Kidney capillary endothelial cell (primary cell): ENCODE measurements at places on chromosomes 1 and 21.

GRCh38 chr1:4121834-4122512 lies 221.9 kb upstream of the C1orf174 start:
- DNase-seq, result no peak

DNA sequence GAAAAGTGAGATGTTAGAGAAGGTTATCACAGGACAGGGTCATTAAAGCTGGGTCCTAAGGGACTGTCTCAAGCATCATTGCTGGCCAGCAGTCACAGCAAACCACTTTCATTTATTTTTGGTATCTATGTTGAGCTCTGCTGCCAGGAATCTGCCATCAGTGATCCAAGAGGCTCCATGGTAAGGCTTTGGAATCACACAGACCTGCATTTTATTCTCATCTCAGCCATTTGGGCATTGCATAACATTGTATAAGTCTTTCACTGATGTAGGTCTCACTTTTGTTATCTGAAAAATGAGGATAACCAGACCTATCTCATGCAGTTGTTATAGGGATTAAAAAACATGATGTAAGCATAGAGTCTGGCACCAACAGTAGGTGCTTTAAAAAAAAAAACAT lies 77.5 kb downstream of the OMA1 start:
- DNase-seq, result no peak

DNA sequence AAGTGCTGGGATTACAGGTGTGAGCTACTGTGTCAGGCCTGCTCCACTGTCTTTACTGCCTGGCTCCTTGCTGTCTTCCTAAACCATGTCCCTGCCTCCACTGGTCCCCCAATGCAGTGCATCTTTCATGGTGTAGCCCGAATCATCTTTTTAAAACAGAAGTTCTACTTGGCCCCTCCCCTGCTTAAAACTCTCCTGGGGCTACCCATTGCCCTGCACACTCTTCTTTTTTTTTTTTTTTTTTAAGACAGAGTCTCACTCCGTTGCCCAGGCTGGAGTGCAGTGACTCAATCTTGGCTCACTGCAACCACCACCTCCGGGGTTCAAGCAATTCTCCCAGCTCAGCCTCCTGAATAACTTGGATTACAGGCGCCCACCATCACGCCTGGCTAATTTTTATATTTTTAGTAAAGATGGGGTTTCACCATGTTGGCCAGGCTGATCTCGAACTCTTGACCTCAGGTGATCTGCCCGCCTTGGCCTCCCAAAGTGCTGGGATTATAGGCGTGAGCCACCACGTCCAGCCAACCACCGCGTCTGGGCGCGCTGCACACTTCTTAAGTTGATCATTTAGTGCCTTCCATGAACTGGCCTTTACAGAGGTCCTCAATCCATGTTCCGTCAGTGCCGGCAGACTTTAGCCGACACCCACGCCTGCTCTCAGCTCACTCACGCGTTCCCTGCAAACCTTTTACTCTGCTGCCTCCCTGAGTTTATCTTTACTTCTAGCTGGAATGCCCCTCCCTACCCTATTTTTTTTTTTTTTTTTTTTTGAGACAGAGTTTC lies 2.4 kb downstream of the FCN3 start:
- DNase-seq, result no peak

- no peak for DNase-seq
Measured at GRCh38 chr1:78184460-78185072, 138.8 kb downstream of the GIPC2 start.

- DNase-seq, result peak; percentile 30
Measured at GRCh38 chr1:183842795-183843144, 37.9 kb downstream of the RGL1 start.

- no peak for DNase-seq
Measured at GRCh38 chr1:113983391-113983790, 4.1 kb downstream of the OLFML3 start.

DNA sequence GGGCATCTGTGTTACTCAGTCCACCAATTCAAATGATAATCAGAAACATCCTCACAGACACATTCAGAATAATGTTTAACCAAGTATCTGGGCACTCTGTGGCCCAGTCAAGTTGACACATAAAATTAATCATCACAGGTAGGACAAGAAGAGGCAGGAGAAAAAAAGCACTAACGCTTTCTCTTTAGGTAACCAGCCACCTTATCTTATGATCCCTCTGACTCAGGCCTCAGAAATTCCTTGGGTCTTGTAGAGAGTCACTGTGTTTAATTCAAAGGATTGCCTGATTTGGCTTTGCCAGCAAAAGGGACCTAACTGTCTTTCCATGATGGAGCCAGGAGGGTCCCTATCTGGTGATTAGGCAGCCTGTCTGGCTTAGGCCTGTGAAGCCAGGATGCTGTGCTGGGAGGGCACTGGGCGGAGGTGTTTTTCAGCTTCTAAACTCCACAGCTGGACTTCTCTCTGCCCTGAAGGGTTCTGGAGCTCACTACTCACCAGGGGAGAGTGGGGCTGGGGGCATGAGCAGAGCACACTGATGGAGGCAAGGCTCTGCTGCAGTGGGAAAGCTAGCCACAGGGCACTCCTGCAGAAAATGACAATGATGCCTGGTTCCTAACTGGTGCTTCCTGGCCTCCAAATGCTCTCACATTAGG lies 36.4 kb upstream of the STUM start:
- no peak for DNase-seq

- no peak for DNase-seq
Measured at GRCh38 chr1:200180821-200181220, 153.3 kb downstream of the NR5A2 start.

DNA sequence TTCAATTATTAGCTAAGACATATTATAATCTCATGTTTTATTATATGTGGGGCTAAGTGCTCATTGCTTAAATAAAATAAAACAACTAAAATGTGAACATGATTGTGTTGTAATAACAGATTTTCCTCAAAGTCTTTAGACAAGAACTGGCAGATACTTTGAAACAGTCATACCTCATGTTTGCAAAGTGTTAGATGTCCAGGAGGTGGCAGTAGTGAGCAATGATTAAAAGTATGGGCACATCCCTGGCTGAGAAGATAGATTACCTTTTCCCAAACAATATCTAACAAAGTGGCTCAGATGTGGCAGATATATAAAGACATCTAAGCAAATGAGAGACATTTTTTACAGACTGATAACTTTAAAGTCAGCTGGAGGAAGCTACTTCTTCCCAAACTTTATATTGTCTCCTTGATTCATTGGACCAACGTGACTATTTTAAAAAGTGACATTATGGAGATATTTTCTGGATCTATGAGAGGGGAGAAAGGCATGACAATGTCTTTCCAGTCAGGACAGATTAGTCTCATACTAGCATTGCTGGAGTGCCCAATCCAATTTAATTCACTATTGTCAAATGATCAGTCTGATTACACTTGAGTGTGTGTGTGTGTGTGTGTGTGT lies 269.8 kb downstream of the S1PR1 start:
- peak; percentile 56 for DNase-seq

GRCh38 chr1:28278763-28279162 lies 19.4 kb downstream of the SESN2 start:
- DNase-seq, result no peak

DNA sequence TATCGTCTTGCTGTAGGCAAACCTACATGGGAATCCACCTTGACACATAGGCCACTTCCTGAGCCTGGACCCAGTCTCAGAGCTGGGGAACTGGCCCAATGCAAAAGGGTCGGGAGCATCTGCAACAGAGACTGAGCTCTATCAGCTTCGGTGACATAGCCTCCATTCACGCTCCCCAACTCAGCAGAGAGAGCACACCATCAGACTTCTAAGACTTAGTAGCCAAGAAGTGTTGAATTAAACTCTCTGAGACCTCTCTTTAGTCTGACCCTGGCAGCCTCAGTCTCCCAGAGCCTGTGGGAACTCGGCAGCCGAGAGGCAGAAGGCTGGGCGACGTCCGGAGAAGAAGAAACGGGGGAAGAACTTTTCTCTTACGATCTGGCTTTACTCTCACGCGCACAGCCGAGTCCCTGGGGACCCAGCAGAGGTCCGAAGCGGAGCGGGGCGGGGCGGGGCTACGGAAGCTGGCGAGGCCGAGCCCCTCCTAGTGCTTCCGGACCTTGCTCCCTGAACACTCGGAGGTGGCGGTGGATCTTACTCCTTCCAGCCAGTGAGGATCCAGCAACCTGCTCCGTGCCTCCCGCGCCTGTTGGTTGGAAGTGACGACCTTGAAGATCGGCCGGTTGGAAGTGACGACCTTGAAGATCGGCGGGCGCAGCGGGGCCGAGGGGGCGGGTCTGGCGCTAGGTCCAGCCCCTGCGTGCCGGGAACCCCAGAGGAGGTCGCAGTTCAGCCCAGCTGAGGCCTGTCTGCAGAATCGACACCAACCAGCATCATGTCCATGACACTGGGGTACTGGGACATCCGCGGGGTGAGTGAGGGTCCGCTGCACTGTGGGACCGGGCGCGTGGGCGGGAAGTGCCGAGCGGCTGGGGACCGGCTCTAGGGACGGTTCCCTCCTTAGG lies at the start of gene GSTM4:
TSS of gene GSTM4 (plus strand) at position 485 of the 905 bp plus-strand sequence. CDS start at position 776, 291 bp downstream.
- DNase-seq, result peak; percentile 44

GRCh38 chr1:36450270-36450918 lies at the start of gene OSCP1:
Gene OSCP1 (minus strand): TSS chr1:36450451. CDS start chr1:36450369, 82 bp downstream.
- peak; percentile 97 for DNase-seq

DNA sequence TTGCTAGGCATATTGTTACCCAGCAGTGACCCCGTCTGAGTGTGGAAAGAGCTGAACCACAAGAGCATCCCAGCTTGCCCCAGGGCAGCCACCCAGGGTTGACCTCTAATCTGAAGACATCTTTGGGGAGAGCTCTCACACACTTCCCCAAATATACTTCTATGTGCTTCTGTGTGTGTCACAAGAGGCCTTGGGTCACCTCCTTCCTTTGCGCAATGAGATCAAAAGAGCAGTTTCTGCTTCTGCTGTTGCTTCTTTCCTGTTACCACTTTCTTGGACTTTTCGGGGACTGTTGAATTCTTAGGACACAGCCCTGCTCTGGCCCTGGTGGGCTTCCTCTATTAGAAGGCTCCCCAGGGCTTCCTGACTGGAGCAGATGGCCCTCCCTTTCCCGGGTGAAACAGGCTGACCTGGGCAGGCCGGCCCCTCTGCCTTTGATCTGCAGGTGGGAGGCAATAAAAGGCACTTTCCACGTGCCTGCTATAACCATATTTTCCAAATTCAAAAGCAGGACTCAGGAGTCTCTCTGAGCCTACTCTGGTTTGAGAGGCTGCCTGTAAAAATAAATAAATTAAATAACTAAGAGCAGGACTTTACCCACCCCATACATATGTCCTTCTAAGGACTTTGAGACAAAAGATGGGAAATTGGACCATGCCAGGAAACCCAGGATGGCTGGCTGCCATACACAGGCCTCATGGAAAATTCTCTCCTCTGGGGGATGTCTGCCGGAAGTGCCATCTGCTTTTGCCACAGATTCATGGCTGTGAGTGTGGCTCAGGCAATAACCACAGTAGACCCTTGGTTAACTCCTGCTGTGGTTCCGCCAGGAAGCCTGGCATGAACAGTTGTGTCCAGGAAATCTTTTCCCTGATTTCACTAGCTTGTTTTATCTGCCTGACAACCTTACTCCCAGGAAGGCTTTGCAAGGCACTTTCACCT lies 28.3 kb upstream of the RCSD1 start:
- no peak for DNase-seq

- DNase-seq, result no peak
Measured at GRCh38 chr1:195717651-195718050, 890.6 kb downstream of the KCNT2 start.

DNA sequence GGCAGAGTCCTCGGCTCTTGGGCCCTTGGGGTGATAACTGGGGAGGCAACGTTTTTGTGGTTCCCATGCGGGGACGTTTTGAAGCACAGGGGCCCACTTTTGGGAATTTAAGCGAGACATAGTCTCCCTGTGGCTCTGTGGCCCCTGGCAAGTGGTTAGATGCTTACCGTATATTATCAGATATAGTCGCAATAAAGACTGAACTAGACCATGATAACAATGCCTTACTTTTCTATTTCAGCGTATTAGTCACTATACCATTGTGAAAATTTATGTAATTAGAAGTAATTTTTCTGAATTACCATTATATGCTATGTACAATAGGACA lies 538 bp upstream of the RCAN1 start:
- DNase-seq, result no peak

GRCh38 chr1:37478451-37478881 lies 4.1 kb downstream of the ZC3H12A start:
- DNase-seq, result no peak

DNA sequence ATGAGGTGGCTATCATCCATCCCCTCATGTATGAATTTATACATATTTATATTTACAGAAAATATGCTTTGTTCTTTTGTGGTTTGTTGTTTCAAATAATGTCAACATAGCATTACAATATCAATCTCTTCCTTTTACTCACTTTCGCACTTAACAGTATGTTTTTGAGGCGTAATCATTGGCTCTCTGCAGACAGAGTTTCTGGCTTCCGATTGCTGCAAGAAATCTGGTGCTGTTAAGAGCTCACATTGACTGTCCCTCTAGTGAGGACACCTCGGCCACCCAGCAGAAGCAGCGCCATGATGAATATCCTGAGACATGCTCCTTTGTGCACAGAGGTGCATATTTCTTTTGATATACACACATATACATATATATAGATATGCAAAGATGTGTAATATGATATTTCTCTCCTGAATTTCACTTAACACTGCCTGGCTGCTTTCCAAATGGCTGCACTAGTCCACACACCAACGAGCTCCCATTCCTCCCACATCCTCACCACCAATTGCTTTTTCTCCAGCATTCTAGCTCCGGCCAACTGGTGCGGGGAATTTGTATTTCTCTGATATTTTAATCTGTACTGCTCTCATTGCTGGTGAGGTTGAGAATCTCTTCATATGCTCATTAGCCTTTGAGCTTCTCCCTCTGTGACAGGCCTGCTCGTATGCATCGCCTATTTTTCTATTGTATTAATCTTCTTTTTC lies 248.4 kb downstream of the SIPA1L2 start:
- DNase-seq, result no peak

DNA sequence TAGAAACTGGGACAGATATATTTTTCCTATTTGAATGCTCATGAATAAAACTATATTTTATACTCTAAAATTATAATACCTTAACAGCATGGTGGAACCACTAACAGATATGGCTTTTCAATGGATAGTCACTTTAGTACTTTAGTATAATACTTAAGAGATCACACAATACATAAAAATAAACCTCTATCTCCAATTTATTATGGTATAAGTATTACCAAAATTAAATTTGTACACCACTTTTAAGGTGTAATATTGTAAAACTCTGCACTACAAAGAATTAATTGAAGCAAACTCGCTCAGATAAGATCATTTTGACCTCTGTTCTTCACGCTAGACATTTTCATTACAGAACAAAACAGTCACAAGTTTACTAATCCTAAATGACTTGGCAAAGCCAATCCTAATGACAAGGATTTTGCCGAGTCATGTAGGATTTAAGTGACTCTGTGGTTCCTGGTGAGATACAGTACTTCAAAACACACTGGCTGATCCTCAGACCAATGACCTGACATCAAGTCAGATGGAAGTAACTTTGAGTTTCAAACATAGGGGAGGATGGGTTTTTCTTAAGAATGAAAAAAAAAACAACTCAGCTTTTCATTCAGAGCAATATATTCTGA lies 200.6 kb downstream of the SMYD3 start:
- no peak for DNase-seq

- no peak for DNase-seq
Measured at GRCh38 chr1:86504137-86504479, 35.4 kb downstream of the CLCA1 start.
